Muscle of back (tissue), 13 donors: ENCODE measurements at places on chromosomes 3 and 15. TPM values are rescaled to one million over a fixed set of nuclear protein-coding genes. Genes with fewer than 3 reads are reported as not detected.

Gene TNFSF10
- polyA plus RNA-seq, result 7.5 TPM

Gene TICRR
- 4.5 TPM for polyA plus RNA-seq

Gene CADPS
- polyA plus RNA-seq, result 4.0 TPM

Gene CCDC191
- 3.2 TPM for polyA plus RNA-seq

Gene ASB14
- 0.48 TPM for polyA plus RNA-seq

Gene CDHR4
- 0.10 TPM for polyA plus RNA-seq

Gene SYNPR
- not detected for polyA plus RNA-seq

Gene KCNMB3
- polyA plus RNA-seq, result 2.1 TPM

Gene GOLGA8M
- polyA plus RNA-seq, result 1.0 TPM

Gene SLC7A14
- not detected for polyA plus RNA-seq

Gene OR5H2
- polyA plus RNA-seq, result not detected

DNA sequence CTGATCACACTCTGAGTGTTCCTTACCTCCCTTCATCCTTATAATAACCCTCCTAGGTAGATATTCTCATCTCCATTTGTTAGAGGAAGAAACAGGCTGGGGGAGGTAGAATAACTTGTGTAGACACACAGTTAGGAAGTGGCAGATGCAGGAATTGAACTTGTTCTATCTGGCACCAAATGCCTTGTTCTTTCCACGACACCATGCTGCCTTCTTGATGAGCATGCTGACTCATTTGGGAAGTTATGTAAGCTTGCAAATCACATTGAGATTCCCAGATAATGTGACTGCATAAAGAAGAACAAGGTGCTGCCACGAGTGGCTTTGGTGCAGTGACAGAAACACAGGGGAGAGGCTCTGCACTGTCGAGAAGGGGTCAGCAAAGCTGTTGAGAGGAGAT, 27.5 kb upstream of the NDUFB4 start:
- no peak for DNase-seq

- no peak for DNase-seq
These were observed 10.3 kb upstream of the SLC25A38 start for GRCh38 chr3:39372833-39373232.

GRCh38 chr15:85752491-85752961, 42.2 kb downstream of the KLHL25 start:
- DNase-seq, result no peak

DNA sequence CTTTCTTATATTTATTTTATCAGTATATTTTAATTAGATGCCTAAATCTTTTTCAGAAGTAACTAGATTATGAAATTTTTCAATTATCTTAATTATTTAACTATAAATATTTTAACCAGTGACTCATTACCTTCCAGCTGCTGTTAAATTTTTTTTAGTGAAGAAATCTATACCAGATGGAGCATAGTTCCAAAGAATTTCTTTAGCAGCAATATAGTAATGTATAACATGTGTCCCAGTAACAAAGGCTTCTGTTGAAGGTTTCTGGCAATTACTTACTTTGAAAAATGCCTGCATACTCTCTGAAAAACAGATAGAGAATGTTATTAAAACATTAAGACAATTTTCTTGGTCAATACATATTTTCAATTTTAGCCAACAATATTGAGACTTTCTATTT, 45.1 kb upstream of the CP start:
- no peak for DNase-seq

DNA sequence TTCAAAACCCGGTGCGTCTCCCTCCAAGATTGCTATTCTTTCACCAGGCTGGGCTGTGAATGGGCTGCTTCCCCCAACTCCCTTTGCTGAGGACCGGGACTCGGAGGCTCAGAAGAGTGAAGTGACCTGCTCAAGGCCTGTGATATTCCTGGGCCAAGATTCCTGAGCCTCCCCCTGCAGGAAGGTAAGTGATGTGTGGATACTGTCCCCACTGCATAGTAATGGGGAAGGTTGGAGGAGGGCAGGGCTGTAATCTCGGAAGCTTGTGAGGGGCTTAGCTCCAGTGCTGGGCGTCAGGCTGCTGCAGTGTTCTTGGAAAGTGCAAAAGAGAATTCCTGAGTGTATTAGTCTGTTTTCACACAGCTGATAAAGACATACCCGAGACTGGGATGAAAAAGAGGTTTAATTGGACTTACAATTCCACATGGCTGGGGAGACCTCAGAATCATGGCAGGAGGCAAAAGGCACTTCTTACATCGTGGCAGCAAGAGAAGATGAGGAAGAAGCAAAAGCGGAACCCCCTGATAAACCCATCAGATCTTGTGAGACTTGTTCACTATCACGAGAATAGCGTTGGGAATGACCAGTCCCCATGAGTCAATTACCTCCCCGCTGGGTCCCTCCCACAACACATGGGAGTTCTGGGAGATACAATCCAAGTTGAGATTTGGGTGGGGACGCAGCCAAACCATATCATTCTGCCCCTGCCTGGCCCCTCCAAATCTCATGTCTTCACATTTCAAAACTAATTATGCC, 67.6 kb downstream of the EFCAB12 start:
- no peak for DNase-seq

- DNase-seq, result no peak
These were observed 230 bp downstream of the SHF start for GRCh38 chr15:45187578-45187893.

DNA sequence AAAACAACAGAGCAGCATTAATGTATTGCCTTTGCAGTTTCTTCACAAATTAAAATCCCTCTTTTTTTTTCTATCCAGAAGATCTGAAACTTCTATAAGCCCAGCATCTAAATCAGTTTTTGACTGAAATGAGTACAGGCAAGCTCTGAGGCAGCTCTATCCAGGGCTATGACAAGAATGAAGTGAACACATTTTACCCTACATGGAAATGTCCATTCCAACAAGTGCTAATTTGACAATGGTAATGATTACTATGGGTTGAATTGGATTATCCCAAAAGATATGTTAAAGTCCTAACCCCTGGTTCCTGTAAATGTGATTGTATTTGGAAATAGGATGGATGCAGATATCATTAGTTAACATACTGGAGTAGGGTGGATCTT, 115.7 kb downstream of the RPL22L1 start:
- no peak for DNase-seq

- DNase-seq, result no peak
These were observed 20.3 kb upstream of the CSPG4 start for GRCh38 chr15:75732809-75733451.

GRCh38 chr3:6321999-6322398, 538.9 kb upstream of the GRM7 start:
- DNase-seq, result no peak

DNA sequence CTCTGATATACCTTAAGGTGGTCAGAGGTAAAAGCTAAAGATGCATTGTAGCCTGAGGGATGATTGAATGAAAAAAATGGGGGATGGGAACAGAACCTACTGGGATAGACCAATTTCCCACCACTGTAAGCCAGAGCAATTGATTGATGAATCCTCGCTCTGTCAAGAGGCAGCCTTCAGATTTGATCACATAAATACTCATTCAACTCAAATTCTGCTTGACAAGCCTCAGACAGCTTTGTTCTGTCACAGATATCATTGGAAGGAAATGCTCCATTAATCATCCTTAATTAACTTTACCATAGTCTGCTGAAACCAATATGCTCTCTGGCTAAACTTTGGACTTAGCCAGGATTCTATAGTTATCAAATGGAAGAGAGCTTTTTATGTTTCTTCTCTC, 467.8 kb downstream of the MECOM start:
- no peak for DNase-seq

- no peak for DNase-seq
These were observed 18.1 kb downstream of the ALS2CL start for GRCh38 chr3:46675426-46675825.

- DNase-seq, result no peak
These were observed 115.7 kb upstream of the TJP1 start for GRCh38 chr15:29937956-29938355.

DNA sequence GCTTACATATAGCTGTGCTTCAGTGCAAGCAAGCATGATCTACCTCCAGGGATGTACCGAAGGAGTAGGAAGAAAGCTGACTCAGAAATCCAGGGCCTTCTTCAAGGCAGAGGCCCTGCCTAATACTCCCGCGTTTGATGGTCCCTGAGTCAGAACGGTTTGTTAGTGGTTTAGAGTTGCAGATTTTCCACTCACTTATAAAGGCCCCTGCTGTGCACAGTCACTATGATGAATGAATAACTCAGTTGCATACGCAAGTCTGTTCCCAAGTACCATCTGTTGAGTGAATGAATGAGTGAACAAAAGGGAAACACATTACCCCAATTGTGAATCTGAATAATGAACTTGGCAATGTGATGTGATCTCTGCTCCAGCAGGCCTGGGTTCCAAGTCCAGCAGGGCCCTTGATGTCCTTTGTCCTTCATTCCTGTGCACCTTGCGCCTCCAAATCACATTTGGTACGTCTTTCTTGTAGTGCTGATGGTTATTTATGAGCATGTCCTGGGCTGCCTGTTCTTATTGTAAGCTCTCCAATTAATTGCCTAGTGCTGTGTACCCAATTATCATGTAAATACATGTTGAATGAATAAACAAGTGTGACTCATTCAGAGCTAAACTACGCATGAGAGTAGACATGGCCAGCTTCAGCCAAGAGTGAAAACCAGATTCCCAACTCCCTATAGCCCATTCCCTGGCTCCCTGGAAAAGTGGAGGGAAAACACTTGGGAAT, 85.3 kb upstream of the LIMD1 start:
- DNase-seq, result peak; percentile 85

GRCh38 chr3:185084402-185084801, 68.5 kb downstream of the C3orf70 start:
- DNase-seq, result no peak
